Foreskin keratinocyte (primary cell): ENCODE measurements at places on chromosomes 4 and X. TPM values are rescaled to one million over a fixed set of nuclear protein-coding genes. Genes with fewer than 3 reads are reported as not detected.

DNA sequence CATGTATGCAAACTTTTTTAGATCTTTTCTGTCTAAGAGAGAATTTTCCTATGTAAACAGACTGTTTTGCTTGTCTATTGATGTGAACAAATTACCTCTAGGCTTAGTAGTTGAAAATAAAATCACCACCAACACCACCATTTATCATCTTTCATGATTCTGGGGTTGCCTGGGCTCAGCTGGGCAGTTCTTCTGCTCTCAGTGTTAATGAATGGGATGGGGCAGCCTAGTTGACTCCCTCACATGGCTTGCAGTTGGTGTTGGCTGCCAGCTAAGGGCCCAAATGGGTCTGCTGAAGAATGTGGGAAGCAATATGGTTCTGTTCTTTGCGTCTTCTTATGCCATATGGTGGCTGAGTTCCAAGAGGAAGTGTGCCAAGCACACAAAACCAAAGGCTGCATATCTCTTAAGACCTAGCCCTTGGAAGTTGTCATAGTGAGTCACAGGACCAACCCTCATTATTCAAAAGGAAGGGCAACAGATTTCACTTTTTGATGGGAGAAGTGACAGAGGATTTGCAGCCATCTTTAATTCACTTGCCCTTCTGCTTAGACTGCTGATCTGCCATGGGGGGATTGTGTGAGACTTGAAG lies 17.9 kb downstream of the REELD1 start:
- peak; percentile 62 for DNase-seq

DNA sequence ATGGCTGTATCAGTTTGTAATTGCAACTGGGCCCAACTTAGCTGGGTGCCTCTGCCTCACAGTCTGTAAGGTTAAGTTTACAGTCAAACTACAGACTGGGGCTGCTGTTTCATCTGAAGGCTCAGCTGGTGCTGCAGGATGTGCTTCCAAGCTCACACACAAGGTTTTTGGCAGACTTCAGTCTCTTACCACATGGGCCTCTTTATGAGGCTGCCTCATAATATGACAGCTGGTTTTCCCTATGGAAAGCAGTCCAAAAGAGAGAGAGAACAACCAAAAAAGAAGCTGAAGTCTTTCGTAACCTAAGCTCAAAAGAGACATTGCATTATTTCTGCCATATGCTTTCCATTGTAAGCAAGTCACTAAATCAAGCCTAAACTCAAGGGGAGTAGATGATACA lies 271.7 kb downstream of the DCTD start:
- DNase-seq, result no peak

DNA sequence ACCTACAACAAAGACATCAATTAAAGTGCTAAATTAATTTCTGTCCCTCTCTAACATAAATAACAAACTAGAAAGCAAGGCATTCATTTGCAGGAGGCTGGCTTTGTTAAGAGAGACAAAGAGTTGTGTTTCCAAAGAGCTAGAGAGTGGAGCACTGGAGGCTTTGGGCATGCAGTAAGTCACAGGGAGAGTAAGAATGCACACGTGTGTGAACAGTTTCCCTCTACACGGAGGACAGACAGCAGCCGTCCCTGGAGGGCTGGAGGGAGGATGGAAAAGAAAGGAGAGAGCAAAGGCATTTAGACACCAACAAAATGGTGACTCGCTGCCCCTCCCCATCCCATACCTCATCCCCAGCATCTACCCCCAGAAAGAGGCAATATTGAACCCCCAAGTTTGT lies 20.4 kb upstream of the DCHS2 start:
- DNase-seq, result no peak

DNA sequence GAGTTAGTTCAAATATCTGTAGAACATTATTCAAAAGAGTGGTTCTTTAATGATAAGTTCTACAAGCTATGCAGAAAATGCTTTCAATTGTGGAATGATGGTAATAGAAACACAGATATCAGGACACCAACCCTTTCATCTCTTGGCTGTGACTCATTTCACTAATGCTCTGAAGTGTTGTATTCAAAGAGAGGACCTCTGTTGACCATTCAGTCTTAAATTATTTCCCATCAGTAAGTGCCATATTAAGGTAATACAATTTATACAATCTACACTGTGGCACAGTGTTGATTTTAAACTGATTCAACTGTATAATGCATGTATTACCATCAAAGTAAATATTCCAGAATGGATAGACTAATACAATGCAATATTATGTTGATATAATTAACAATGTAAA lies 289.0 kb upstream of the ADGRL3 start:
- DNase-seq, result no peak

DNA sequence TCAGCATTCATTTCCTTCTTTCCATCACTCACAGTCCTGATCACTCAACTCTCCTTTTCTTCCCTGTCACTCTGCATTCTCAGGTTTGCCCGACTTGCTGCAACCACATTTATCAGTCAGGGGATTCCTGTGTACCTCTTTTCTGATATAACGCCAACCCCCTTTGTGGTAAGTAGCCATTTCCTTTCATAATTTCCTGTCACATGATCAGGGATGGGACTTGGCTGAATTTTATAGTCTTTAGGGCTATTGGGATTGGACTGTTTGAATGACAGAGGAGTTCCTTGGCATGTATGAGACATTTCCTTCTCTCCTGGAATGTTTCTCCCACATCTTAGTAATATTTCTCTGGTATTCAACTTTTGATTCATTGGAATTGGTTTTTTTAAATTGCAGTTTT lies 11.0 kb downstream of the PGM2 start:
- DNase-seq, result no peak

DNA sequence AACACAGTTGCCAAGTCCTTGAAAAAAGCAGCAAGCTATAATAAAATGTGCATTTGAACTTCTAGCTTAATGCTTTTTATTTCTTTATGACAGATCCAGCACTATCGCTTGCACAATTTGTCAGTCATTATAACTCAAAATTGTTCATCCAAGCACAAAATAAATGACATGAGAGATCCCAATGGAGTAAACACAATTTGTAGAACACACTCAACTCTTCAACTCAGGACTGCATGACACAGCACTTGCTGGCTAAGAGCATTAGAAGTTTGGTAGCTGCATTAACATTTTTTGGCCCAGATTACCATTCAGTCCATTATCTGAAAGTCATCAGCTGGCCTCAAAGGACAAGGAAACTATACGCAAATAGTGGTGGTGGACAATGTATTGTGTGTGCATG lies 530.1 kb downstream of the INPP4B start:
- DNase-seq, result no peak

DNA sequence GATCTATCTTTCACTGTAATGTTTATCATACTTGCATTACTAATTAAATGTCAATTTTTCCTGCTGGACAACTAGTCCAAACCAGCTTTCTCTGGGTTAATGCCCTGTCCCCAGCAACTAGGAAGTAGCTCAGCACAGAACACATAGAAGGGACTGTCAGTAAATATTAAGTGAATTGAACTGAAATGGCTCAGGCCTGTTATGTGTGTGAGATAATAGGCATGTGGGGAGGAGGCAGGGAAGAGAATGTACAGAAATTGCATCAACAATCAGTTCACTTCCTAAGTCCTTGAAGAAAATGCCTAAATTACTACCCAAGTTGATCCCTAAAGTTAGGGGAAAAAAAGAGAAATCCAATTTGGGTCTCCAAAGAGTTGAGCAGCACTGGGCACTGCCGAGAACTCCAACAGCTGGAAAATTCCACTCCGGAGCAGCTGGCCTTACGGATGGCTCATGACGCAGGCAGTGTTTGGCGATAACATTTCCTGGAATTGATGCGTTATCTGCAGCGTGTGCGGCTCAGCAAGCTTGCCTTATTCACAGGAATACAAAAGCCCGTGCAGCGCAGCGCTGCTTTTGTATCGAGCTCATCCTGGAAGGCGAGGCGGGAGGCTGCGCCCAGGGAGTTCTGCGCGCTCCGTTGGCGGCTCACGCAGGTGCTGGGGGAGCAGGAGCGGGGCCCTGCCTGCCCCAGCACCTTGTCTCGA lies 297.3 kb upstream of the LCORL start:
- DNase-seq, result no peak

DNA sequence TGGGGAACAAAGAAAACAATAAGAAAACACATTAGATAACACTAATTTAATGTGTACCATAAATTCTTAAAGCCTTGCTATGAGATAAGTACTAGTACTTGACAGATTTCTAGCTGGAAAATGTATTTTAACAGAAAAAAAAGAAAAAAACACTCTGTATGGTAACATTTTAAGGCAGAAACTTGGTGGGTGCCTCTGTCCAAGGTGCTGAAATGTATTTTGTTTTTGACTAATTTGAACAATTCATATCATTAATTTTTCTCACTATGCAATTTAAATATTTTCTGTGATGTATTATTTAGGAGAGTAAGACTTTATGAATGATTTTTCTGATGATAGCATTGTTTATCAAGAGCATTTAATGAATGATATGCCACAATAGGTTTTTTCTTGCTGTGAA lies 107.5 kb downstream of the GABRG1 start:
- no peak for DNase-seq

GRCh38 chr4:173370130-173370476 lies 651 bp upstream of the SAP30 start:
- DNase-seq, result no peak

GRCh38 chr4:139962130-139962684 lies 191.8 kb downstream of the MAML3 start:
- no peak for DNase-seq

- peak; percentile 51 for DNase-seq
These were observed 920 bp downstream of the SETD7 start for GRCh38 chr4:139554893-139555704.

- no peak for DNase-seq
These were observed 207.0 kb upstream of the TBL1X start for GRCh38 chrX:9257718-9258420.

DNA sequence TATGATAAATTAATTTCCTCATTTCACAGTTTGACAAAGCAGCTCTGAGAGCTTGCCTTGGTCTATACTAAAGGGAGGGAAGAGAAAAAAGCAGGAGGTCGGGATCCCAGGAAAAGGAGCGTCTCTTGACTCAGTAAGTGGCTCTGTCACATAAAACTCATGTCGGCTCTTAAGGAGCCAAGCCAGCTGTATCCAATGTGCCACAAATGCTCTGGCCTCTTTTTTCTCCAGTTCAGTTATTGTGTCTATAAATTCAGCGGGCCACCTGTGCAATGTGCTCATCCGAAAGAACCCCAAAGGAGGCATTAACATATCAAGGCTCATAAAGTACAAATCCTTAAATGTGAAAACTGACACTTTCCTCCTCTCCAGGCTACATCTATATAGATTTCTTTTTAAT lies 337.7 kb upstream of the FAM241A start:
- no peak for DNase-seq

GRCh38 chr4:121822796-121823504 lies 733 bp downstream of the CCNA2 start:
- DNase-seq, result no peak

DNA sequence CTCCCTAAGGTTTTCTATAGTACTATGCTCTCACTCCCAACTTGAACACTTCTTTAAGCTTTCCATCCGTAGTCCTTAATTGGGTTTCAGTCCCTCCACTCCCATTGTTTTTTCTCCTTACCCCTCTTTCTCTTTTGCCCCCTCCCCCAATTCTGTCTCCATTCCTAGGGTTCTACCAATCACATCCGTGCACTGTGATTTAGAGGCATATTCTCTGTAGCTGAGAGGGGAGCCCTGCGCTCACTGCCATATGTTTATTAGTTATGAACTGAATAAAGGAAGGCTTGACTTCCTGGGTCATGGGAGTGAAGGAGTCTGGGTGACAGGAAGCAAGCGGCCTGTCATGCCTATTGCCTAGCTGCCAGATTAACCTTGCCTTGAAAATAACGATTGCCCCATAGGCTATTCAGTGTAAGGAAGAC lies 471 bp downstream of the MCTS1 start:
- DNase-seq, result peak; percentile 8

- no peak for DNase-seq
These were observed 1.2 kb downstream of the SULT1B1 start for GRCh38 chr4:69759189-69759604.

GRCh38 chrX:2811271-2811670 lies 17.5 kb upstream of the GYG2 start:
- DNase-seq, result no peak

DNA sequence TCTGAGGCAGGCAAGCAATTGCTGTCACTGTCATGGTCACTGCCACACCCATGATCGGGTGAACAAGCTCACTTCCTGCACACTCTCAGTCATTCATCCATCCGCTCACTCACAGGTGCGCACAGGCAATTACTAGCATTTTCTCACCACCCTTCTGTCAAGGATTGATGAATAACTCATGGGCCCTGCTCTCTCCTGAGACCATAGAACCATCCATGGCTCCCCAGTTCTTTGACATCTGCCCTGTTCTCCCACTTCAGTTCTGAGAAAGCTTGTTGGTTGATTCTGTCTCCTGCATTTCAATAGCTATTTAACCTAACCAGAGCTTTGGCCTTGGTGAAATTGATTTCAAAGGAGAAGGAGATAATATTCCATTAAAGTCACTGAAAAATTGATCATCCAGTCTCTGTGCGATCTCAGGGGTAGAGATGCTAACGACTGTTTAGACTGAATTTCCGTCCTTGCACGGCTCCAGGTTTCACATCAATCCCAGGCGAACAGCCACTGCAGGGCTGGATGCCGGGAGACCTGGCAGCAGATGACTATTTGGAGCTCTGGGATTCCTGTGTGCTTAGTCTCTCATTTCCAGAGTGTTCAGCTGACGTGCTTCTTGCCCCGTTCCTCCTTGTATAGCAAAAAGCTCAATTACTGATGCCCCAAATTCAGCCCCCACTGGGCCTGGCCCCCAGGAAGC lies 36.9 kb upstream of the ADRA2C start:
- no peak for DNase-seq

GRCh38 chr4:61630548-61630947 lies 430.4 kb downstream of the ADGRL3 start:
- no peak for DNase-seq

DNA sequence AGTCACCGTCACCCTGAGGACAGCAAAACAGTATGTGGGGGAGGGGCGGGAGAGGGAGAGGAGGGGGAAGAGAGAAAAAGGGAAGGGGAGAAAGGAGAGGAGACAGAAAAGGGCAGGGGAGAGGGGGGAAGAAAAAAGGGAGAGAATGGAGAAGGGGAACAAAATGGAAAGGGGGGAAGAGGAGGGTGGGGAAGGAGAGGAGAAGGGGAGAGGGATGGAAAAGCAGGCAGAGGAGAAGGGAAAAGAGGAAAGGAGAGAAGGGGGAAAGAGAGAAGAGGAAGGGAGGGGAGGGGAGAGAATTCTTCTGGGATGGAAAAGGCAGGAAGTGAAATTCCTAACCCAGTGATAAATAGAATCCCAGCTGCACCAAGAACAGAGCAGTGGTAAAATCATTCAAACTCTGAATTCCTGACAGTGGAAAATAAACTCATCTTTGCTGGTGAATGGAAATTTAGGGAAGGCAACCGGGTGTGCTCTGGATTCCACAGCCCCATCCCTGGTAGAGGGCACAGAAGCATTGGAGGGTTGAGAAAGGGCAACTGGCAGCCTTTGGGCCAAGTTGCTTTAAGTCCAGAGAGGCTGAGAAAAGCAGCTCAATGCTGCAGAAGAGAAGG lies 244.2 kb downstream of the BCOR start:
- no peak for DNase-seq

The NLRP2B gene
- not detected in 2 replicates for polyA plus RNA-seq

The GABRQ gene
- polyA plus RNA-seq, result 0.02 TPM in 1 of 2 replicates, not detected in the other

The ABCG2 gene
- 0.76 and 1.5 TPM in 2 replicates for polyA plus RNA-seq

The KIT gene
- polyA plus RNA-seq, result not detected in 2 replicates

The DGAT2L6 gene
- polyA plus RNA-seq, result not detected in 2 replicates

The XG gene
- 17.6 and 18.7 TPM in 2 replicates for polyA plus RNA-seq

The TEX28 gene
- polyA plus RNA-seq, result not detected in 2 replicates

The SLC25A4 gene
- 13.4 and 13.5 TPM in 2 replicates for polyA plus RNA-seq

The FAM149A gene
- polyA plus RNA-seq, result 0.39 and 0.50 TPM in 2 replicates

The MAGEA1 gene
- polyA plus RNA-seq, result not detected in 2 replicates

The MTTP gene
- 0.01 TPM in 1 of 2 replicates, not detected in the other for polyA plus RNA-seq

The CDS1 gene
- polyA plus RNA-seq, result 7.6 and 9.2 TPM in 2 replicates

The AMTN gene
- polyA plus RNA-seq, result not detected in 2 replicates

The GPR173 gene
- polyA plus RNA-seq, result 0.26 and 0.40 TPM in 2 replicates
